ENCODE measurements at places on chromosomes 13 and 19.

- DNase-seq: peak; percentile 64
These were observed 5.2 kb upstream of the MLNR start for GRCh38 chr13:49214917-49215376.

DNA sequence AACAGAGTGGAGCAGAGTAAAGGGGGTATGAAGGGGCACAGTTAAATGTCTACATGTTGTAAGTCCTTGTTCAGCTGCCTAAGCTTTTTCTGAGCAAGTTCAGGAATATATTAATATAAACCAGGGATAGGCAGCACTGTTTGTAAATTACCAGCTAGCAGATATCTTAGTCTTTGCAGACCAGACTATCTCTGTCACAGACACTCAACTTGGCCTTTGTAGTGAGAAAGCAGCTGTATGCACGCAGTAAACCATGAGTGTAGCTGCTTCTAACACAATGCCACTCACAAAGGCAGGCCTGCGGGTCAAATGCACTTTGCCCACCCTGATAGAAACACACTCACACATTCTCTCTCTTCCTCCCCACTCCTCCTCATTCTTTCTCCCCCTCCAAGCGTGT lies 1016.9 kb downstream of the UQCRFS1 start:
- DNase-seq: no peak

DNA sequence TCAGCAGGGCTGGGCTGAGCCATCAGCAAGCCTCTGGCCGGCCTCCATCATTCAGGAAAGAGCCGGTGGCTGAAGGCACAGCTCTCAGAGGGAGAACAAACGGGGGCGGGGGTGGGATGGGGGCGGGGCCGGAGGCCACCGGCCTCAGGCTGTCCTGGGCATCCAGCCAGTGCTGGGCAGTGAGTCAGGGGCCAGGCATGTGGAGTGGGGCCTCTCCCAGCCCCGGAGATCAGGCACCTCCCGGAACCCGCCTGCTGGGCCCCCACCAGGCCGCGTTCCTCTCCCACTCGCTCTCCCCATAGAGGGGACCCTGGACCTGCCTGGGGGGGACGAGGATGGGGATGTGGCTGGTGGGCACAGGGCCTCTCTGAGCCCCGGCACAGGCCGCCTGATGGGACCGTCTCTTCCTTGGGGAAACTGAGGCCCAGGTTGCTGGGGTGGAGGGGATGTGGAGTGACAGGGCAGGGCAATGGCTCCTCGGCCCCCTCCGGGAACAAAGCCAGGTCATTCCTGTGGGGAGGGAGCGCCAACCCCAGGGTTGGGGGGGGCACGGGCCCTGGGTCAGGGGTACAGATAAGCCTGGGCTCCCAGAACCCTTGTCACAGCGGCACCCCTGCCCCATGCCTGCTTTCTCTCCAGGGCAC lies 12.9 kb downstream of the SPC24 start:
- DNase-seq: no peak

GRCh38 chr19:43570174-43570791 lies 5.0 kb downstream of the XRCC1 start:
- DNase-seq: no peak

DNA sequence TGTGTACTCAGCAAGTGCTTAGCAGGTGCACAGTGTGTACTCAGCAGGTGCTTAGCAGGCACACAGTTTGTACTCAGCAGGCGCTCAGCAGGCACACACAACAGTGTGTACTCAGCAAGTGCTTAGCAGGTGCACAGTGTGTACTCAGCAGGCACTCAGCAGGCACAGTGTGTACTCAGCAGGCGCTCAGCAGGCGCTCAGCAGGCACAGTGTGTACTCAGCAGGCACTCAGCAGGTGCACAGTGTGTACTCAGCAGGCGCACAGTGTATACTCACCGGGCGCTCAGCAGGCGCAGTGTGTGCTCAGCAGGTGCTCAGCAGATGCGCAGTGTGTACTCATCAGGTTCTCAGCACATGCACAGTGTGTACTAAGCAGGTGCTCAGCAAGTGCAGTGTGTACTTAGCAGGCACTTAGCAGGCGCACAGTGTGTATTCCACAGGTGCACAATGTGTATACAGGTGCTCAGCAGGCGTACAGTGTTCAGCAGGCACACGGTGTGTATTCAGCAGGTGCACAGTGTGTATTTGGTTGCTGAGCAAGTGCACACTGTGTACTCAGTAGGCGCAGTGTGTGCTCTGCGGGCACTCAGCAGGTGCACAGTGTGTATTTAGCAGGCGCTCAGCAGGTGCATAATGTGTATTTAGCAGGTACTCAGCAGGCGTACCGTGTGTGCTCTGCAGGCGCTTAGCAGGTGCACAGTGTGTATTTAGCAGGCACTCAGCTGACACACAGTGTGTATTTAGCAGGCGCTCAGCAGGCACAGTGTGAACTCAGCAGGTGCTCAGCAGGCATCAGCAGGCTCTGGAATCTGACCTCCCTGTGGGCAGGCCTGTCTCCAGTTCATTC lies 15.1 kb downstream of the CRTC1 start:
- DNase-seq: no peak

GRCh38 chr13:33480561-33480960 lies 195.0 kb upstream of the STARD13 start:
- no peak for DNase-seq

- DNase-seq: no peak
These were observed 135.2 kb downstream of the ATP11A start for GRCh38 chr13:112825071-112825470.

GRCh38 chr13:48493066-48493765 lies 39.7 kb downstream of the RCBTB2 start:
- no peak for DNase-seq

- no peak for DNase-seq
These were observed 10.5 kb upstream of the ELL start for GRCh38 chr19:18532168-18532890.

DNA sequence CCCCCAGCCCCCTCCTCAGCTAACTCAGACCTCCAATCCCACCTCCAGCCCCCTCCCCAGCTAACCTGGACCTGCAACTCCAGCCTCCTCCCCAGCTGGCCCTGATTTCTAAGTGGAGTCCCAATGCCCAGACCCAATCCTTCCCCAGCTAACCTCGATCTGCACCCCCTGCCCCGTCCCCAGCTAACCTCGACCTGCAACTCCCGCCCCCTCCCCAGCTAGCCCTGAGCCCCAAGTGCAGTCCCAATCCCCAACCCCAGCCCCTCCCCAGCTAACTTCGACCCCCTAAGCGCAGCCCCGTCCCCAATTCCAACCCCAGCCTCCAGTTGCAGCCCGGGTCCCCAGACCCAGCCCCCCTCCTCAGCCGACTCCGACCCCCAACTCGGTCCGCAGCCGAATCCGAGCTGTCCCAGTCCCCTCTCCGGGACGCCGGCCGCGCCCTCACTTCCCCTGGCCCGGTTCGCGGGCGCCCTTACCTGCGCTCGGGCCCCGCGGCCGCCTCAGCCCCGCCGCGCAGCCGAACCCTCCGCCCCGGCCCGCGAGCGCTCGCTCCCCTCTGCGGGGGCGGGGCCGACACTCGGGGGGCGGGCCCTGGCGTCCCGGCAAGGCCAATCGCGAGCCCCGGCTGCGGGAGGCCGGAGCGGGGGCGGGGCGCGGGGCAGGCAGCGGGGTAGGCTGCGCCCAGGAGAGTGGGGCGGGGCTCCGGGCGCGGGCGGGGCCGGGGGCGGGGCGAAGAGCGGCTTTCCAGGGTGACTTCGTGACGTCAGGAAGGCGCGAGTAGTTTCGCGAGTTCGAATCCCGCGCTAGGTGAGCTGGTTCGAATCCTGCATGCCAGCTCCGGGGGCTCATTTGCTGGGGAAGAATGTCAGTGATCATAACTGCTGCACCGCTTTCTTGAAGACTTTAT lies at the start of gene GNG7:
TSS of gene GNG7 (minus strand) at position 525 of the 907 bp plus-strand sequence. CDS start 182,006 bp downstream, outside the sequence.
- DNase-seq: peak; percentile 95

Data from CD4-positive, alpha-beta T cell treated with Interferon gamma for 1 hour (primary cell).